ENCODE measurements at places on chromosomes 16 and 17.

DNA sequence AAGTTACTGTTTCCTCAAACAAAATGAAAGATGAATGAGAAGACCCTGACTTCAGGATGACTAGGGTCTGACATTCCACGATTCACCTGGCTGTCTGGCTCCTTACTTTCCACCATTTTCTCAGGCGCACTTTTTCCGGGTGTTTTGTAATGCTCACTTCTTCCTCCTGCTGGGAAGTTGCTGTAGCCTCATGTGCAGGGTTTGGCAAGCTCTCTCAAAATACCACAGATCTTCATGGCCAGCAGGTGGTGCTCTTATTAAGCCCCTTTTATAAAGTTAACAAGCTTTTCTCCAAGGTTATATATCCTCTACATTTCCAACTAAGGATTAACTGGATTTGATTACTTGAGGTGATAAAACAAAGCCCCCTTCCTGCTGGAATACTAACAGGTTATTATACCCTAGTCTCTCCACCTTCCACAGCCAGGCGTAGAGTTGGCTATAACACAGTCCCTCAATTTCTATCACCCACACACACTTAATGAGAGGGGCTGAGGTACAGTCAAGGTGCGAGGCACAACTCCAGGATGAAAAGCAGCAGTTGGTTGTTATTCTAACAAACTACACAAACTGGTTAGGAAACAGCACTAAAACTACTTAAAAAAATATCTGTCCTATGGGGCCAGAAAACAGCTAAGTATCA is 45.4 kb downstream of the STH start:
- DNase-seq: peak; percentile 83

- no peak for DNase-seq
These were observed 4.0 kb upstream of the KAT8 start for GRCh38 chr16:31113121-31114120.

DNA sequence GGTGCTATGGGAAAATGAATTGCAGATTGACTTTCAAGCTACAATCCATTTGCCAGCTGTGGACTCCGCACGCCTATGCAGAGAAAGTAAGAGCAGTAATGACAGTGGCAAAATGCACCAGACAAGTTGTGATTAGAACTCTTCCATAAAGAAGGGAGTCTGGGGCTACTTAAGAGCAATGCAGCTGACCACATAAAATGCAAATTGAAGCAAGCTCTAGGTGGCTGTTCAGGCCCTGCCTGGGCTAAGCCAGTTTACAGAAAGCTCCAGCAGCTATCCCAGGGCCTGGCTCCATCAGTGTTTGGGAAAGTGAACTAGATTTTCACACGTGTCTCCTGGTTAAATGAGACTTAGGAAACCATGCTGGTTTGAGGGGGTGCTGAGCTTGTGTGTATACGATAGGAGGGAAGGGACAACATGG is 2.2 kb upstream of the MAP2K6 start:
- DNase-seq: no peak

- DNase-seq: peak; percentile 66
These were observed 93.3 kb downstream of the ASIC2 start for GRCh38 chr17:33199571-33200510.

DNA sequence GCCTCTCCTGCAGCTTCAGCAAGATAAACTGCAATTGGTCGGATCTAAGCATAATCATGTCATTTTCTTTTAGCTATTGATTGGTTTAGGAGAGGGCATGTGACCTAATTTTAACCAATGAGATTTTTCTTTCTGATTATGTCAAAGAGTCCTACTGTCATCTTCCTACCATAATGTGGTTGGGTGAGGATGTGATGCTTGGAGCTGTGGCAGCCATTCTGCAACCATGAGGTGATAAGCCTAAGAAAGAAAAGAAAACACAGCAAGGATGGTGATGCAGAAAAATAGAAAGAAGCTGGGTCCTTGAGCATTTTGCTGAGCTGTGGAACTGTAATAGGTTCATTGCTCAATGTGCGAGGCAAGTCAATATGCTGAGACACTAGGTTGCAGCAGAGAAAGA is 121.7 kb upstream of the CRHR1 start:
- no peak for DNase-seq

GRCh38 chr16:13083681-13084080 is 182.3 kb downstream of the SHISA9 start:
- DNase-seq: no peak

DNA sequence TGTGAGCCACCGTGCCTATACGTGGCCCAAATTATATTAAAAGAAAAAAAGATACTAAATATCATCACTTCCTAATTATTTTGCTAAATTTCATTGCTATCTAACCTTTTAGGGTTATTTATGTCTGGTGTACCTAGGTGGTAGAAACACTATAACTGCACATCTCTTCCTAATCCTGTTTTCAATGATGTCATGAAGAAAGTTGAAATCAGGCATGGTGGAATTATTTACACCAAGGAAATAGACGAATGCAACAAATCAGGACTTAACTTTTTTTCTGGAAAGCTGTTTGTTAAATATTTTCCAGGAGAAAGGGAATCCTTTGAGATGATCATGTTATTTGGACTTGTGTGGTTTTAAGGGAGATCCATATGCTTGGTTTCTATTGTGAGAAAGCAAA is 39.2 kb upstream of the SKAP1 start:
- no peak for DNase-seq

DNA sequence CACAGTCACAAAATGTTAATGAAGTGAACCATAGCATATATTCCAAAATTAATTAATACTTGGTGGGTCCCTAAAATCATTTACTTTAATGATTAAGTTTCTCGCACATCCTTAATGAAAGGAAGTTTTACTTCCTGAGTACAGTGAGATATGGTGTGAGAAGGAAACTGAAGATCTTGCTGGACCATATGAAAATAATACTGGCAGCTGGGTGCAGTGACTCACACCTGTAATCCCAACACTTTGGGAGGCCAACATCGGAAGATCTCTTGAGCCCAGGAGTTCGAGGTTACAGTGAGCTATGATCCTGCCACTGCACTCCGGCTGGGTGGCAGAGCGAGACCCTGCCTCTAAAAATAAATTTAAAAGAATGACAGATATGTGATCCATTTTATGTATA is 62.5 kb downstream of the ABCA8 start:
- DNase-seq: no peak

GRCh38 chr16:47142821-47143676 is 696 bp downstream of the NETO2 start:
- DNase-seq: no peak

- DNase-seq: no peak
These were observed 48.5 kb upstream of the ZCCHC14 start for GRCh38 chr16:87541147-87541871.

GRCh38 chr17:2292100-2292499 is 11.5 kb downstream of the SMG6 start:
- no peak for DNase-seq

GRCh38 chr17:55575058-55575636 is 63.9 kb upstream of the SMIM36 start:
- no peak for DNase-seq

DNA sequence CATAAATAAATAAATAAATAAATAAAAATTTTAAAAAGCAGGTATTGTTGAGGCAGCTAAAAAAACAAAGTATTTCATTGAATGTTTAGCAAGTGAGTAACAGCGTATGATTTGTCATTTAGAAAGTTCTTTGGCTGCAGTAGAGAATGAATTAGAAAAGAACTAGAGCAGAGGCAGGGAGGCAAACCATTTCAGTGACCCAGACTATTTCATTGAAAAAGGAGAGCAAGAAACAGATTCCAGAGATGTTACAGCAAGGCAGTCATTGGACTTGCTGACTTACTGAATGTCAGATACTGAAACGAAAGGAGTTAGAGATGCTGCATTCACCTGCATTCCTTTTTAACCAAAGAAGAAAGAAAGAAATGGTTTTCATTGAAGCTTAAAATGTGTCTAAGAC is 105.5 kb upstream of the HLF start:
- DNase-seq: no peak

DNA sequence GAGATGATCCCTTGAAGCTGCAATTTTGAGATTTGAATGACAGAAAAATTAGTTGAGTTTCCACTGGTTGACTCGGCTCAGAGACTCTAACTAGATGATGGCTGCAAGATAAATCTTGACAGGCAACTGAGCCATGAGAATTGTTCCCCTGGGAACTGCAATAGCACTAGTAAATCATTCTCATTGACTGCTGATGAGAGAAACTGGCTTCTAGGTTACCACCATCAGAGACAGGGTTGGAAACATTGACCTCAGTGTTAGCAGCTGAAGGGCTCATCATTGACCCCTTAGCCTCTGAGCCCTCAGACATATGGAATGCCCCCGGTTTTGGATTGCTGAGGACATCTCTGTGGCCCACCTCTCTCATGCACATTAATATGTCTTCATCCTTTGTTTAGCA is 125.4 kb upstream of the COX10 start:
- no peak for DNase-seq

DNA sequence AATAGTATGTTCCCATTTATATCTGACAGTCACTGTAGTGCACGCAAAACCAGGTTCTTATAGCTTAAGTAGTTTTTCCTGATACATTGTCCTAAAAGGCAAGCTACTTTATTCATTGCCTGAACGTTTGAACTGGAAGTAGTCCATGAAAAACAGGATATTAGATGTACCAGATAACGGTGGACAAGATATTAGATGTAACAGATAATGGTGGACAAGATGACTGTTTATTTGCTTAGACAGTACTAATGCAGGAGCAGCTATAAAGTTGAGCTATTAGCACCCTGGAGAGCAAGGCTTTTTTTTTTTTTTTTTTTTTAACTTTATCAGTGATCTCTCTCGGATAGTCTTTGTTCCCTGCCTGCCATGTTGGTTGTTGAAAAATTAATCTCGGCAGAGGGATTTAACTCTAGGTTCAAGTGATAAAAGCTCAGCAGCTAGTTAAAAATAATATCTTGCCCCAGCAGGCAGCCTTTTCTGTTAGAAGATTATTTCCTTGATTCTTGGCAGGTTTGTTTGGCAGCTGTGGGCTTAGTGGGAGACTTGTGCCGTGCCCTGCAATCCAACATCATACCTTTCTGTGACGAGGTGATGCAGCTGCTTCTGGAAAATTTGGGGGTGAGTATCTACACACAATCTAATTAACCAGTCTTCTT is 17.3 kb upstream of the TBKBP1 start:
- no peak for DNase-seq

GRCh38 chr16:85642762-85643358 is 29.7 kb downstream of the GSE1 start:
- DNase-seq: no peak

DNA sequence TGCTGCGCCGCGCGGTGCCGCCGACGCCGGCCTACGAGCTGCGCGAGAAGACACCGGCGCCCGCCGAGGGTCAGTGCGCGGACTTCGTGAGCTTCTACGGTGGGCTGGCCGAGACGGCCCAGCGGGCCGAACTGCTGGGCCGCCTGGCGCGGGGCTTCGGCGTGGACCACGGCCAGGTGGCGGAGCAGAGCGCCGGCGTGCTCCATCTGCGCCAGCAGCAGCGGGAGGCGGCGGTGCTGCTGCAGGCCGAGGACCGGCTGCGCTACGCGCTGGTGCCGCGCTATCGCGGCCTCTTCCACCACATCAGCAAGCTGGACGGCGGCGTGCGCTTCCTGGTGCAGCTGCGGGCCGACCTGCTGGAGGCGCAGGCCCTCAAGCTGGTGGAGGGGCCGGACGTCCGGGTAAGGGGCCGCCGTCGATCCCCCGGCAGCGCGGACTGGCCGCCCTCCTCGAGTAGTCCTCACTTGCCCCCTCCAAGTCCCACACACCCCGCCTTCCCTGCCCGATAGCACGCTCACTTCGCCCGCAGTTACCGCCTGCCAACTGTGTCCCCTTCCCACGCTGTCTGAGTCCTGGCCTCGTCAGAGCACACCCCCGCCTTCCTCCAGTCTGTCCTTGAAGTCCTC is 470 bp downstream of the MLYCD start:
- DNase-seq: peak; percentile 35

GRCh38 chr16:30867747-30868146 is 26.1 kb downstream of the BCL7C start:
- no peak for DNase-seq

- DNase-seq: no peak
These were observed 279.8 kb upstream of the GOT2 start for GRCh38 chr16:59013930-59014329.

- DNase-seq: no peak
These were observed 20.9 kb downstream of the GNAO1 start for GRCh38 chr16:56212144-56212543.

- peak; percentile 82 for DNase-seq
These were observed 40.3 kb upstream of the MTSS2 start for GRCh38 chr16:70725912-70726828.

GRCh38 chr16:67445441-67445912 is 14.6 kb downstream of the HSD11B2 start:
- no peak for DNase-seq

GRCh38 chr16:29700253-29700987 is 21.4 kb downstream of the QPRT start:
- DNase-seq: peak; percentile 62

- no peak for DNase-seq
These were observed 562.4 kb upstream of the CDH11 start for GRCh38 chr16:65684230-65684629.

DNA sequence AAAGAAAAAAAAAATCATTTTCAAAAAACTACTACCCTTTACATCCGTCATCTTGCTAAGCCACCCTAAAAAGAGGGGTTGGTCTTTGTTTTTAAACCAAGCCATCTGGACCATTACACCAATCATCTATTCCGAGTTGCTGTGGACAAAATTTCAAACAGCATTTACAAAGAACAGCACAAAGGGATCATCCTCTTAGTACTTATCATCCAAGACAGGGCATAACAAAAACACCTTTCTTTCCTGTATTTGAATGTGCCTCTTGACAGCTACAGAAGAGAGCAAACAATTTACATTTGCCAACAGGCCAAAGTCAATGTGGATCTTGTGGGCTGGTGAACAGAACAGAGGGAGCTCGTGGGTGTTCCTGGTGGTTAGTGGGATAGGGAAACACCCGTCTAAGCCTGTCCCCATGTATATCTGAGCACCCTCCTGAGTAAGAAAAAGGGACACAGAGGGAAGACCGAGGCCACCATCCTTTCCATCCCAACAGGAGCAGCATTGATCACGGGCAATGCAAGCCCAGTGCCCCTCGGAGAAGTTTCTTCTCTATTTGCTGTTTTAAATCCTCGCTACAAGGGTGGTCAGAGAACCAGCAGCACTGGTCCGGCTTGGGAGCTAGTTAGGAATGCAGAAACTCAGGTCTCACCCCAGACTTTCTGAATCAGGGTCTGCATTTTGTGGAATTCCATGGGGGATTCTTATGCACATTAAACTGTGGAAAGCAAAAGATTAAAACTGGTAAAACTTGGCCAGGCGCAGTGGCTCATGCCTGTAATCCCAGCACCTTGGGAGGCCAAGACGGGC is 1.9 kb downstream of the SLC39A11 start:
- DNase-seq: no peak

DNA sequence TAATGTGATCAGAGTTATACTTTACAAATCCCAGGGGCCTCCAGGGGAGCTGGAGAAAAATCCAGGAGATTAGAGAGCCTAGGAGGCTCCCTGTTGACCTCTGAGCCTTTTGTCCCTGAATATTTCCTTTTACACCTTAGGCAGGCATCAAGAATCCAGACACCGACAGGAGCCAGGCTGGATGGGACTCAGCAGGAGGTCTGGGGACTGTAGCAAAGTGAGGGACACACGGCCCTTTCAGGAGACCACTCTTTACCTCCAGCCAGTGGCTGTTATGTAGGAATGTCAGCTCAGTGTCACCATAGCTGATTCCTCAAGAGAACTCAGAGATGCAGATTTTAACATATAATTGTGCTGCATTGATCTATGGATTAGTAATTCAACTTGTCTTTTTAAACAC is 198.4 kb downstream of the SHISA9 start:
- DNase-seq: no peak

- no peak for DNase-seq
These were observed 135.0 kb downstream of the CDK5R1 start for GRCh38 chr17:32621612-32622312.

Data from muscle of arm (tissue), 14 donors.